Caco-2 (cell line): ENCODE measurements at places on chromosomes 16 and 17. TPM values are rescaled to one million over a fixed set of nuclear protein-coding genes. Genes with fewer than 3 reads are reported as not detected.

DNA sequence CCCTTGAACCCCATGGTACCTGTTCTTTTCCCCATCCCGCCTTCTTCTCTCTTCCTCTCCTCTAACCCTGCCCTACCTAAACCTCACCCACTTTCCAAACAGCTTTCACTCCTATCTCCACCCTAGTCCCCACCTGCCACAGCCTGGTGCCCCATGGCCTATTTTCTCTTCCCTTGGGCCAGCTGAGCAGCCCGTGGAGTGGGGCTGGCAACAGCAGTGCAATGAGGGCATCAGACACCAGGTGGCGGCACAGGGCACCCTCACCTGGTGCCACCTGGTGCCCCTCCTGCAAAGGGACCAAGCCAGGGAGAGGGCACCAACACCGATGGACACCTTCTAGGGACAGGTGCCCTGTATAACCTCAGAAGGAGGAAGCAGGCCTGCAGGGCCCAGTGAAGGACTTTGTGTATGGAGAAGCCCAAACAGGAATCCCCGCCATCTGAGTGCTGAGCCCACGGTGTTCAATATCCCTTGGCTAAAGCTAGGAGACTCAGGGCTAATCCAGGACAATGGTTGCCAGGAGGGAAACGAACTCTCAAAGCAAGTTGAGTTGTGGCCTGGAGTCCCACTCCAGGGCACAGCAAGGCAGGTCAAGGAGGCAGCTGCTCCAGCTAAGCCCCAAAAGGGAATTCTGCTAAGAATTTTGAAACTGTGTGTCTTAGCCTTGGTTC lies 4.0 kb upstream of the ABCC3 start:
- peak; percentile 81 for DNase-seq

TNFSF13 gene
- total RNA-seq, result 0.20 TPM in 1 of 2 replicates, not detected in the other

GRCh38 chr17:57747221-57748017 lies 2.3 kb upstream of the CCDC182 start:
- DNase-seq, result no peak

GRCh38 chr16:4618645-4619418 lies 4.1 kb upstream of the UBALD1 start:
- no peak for DNase-seq

GRCh38 chr17:45844695-45845375 lies at the start of gene SPPL2C:
SPPL2C (plus strand) TSS chr17:45844881; CDS start chr17:45844907, 26 bp downstream.
- no peak for DNase-seq

TBC1D3C gene
- not detected in 2 replicates for total RNA-seq

DNA sequence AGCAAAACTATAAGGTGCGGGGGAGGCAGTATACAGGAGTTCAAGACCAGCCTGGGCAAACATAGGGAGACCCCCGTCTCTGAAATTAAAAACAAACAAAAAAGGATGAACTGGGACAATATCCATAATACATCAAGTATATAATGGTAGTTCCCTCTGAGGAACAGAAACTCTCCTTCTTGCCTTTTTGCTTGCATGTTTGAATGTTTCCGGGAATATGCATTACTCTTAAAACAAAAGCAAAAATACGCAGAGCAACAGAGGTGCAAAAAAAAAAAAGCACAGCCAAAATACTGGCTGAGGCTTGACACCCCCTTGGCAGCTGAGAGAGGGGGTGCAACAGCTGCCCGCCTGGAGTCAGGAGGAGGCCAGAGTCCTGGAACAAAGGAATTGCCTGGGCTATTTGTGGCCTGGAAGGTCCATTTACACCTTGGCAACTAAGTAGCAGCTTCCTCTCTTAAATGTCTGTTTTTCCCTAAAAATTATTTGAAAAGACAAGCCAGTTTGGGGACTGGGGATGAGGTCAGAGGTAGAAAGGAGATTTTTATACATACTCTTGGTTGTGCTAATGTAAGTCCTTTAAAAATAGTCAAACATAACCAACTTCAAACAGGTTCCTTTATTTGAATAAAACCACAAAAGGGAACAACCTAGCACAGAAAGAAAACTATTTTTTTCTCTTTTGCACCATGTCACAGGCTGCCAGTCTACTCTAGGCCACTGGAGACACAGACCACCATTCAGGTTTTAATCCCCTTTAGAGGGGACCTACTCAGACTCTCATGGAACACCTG lies 19.5 kb downstream of the USP7 start:
- no peak for DNase-seq

DNA sequence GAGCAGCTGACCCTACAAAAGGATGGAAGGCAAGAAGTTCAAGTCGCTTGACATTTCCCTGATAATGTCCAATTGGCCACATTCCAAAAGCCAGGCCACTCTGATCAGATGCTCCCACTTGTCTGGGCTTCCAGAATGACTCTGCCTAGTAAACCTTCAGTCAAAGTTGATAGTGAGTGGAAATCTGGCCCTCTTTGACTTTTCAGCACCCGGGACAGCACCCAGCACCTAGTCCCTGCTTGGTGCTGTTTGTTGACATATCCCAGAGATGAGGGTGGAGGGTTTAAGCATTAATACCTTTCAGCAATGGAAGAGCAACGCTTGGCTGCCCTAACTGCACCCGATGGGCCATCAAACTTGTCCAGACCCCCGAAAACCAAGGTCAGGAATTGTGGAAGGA lies 131.3 kb downstream of the AIPL1 start:
- DNase-seq, result peak; percentile 41

GRCh38 chr17:82204831-82205719 lies 7.6 kb downstream of the CCDC57 start:
- DNase-seq, result no peak

- no peak for DNase-seq
Measured at GRCh38 chr17:31385428-31386285, 5.8 kb upstream of the RAB11FIP4 start.

DNA sequence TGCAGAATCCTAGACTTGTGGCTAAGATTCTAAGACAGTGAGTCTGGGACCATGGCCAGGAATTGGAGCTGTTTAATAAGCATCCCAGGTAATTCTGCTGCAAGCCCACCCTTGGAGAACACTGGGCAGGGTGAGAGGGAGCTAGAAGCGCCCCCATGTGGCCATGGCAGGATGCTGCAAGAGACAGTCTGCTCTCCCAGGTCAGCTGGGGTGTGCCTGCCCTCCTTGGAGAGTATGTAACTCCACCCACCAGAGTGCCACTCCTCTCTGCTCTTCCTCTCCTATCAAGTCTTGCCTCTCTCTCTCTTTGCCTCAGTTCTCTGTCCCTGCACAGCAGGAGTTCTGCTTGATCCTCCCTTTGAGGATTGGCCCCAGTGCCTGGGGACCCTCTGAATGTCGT lies 14.9 kb downstream of the RCVRN start:
- peak; percentile 4 for DNase-seq

P2RX1 gene
- 0.23 TPM in 1 of 2 replicates, not detected in the other for total RNA-seq

- DNase-seq, result no peak
Measured at GRCh38 chr17:70049801-70050591, 25.0 kb upstream of the KCNJ16 start.

GRCh38 chr16:13995194-13995593 lies 75.2 kb downstream of the ERCC4 start:
- no peak for DNase-seq

KRT31 gene
- not detected in 2 replicates for total RNA-seq

ATP2C2 gene
- total RNA-seq, result 45.7 and 47.0 TPM in 2 replicates

- DNase-seq, result no peak
Measured at GRCh38 chr16:24540602-24541210, 1.3 kb downstream of the RBBP6 start.

FAM234A gene
- 71.7 and 77.7 TPM in 2 replicates for total RNA-seq

KRTAP9-2 gene
- total RNA-seq, result not detected in 2 replicates

GRCh38 chr16:12317121-12317810 lies 340.7 kb downstream of the SNX29 start:
- no peak for DNase-seq

DNA sequence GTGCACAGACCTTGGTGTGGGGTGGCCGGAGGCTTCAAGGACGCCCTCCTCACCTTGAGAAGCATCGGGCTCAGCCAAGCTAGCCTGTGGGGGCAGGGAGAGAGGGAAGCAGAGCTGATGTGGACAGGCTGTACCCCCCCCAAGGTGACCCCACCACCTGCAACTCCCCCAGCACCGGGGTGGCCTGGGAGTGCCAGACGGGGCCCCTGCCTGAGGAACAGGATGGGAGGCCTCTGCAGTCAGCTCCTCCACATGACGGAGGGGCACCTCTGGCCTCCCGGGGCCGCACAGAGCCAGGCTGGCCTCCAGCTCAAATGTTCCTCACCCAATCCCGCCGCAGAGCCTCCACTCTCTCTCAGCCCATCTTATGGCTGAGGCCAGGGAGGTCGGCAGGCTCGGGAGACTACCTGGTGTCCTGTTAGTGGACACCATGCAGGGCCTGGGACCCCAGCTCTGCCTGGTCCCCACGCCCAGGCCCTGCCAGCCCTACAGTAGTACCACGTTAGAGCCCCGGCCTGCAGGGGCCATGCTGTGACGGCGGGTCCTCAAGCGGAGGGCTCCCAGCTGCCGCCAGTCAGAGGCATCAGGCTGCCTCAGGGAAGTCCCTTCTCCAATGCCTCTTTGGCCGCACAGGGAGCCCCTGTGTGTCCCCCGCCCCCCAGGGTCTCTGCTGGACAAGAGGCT lies 19.4 kb upstream of the SLC38A10 start:
- no peak for DNase-seq

- DNase-seq, result peak; percentile 85
Measured at GRCh38 chr16:89599451-89599858, 14.0 kb upstream of the DPEP1 start.

DNA sequence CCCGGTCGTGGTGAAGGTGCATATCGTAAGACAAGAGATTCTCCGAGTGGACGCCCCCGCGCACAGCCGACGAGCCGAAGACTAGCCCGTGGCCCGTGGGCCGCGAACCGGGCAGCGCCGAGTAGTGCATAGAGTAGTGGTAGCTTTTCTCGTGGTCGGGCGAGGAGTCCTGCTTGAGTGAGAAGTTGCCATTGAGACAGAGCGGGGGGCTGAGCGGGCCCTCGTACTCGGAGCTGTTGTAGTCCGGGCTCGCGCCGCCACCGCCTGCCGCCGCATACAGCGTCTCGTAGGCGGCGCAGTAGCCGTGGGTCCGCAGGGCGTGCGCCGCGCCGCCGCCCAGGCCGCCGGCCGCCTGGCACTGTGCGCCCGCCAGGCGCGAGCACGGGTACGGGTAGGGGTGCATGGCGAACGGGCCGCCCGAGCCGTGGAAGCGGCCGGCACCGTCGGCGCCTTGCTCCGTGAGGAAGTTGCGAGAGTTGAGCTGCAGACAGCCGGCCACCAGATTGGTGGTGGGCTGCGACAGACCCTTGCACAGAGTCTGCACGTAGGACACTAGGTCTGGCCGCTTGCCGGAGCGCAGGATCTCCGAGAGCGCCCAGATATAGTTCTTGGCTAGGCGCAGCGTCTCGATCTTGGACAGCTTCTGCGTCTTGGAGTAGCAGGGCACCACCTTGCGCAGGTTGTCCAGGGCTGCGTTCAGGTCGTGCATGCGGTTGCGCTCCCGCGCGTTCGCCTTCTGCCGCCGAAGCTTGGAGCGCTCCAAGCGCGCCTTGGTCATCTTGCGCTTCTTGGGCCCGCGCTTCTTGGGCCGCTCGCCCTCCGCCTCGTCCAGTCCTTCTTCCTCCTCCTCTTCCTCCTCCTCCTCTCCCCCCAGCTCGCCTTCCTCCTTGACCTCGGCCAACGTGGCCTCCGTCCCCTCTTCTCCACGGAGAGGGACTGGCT lies 2.0 kb downstream of the NEUROD2 start:
- no peak for DNase-seq

DNA sequence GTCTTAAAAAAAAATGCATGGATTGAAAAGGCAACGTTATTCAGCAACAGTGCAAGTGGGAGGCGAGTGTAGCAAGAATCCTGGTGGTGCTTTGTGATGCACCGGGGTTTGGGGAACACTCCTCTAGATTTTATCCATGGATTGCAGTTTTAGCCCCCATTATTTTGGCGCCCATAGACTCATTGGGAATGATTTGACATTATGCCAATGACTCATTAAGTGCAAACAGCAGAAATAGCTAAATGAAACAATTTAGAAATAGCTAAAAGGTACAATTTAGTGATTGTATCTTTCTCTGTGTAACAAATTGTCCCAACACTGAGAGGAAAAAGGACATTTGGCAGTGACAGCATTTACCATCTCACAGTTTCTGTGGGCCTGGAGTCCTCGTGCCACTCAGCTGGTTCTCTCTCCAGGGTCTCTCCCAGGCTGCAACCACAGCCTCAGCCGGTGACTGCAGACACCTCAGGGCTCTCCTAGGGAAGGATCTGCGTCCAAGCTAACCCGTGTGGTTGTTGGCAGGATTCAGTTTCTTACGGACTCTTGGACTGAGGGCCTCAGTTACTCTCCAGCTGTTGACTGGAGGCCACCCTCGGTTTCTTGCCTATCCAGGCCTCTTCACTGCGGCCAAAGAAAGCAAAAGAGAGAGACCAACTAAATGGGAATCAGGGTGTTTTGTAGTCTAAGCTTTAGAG lies 398.7 kb downstream of the SNX29 start:
- no peak for DNase-seq

KRTAP2-1 gene
- not detected in 2 replicates for total RNA-seq

DNA sequence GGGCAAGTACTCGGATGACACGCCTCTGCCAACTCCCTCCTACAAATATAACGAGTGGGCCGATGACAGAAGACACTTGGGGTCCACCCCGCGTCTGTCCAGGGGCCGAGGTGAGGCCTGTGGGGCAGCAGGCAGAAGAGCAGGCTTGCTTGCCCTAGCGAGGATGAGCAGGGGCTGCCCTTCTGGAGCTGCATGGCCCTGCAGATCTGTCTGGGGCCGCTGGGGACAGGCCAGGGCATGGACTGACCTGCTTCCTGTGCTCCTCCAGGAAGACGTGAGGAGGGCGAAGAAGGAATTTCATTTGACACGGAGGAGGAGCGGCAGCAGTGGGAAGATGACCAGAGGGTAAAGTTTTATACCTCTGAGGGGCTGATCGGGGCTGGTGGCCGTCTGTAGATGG lies 5.3 kb downstream of the DHX38 start:
- no peak for DNase-seq

GRCh38 chr17:5299383-5299782 lies 17.3 kb downstream of the RABEP1 start:
- DNase-seq, result no peak

GRCh38 chr17:39487946-39488345 lies 26.7 kb downstream of the CDK12 start:
- no peak for DNase-seq

ZMYND15 gene
- 2.2 and 3.5 TPM in 2 replicates for total RNA-seq

GRCh38 chr17:39485555-39485954 lies 24.3 kb downstream of the CDK12 start:
- peak; percentile 64 for DNase-seq

GRCh38 chr17:70235252-70235651 lies 65.9 kb downstream of the KCNJ2 start:
- DNase-seq, result no peak

GRCh38 chr17:65433157-65433556 lies 128.3 kb downstream of the AXIN2 start:
- no peak for DNase-seq
